Frontal cortex (tissue), 4 donors: ENCODE measurements at places on chromosomes 1 and 21.

GRCh38 chr1:228472655-228473054, 14.5 kb upstream of the RNF187 start:
- DNase-seq, result no peak

DNA sequence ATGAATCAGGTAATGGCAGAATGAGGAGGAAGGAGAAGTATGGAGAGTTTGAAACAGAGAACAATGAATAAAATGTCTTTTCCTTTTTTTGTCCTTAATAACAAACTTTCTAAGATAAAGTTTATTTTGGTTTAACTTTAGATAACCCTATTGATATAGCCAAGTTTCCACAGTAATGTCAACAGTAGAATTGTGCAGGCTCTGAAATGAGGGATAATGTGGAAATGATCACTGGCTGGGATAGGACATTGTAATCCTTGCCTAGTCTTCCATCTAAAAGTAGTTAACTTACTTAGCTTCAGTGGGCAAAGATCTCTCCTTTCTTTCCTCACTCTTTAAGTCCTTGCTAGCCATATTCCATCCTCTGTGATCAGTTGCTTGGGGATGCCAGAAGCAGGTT, 52.8 kb downstream of the NTMT2 start:
- DNase-seq, result no peak

GRCh38 chr1:1082776-1083415, 8.8 kb upstream of the RNF223 start:
- no peak for DNase-seq

DNA sequence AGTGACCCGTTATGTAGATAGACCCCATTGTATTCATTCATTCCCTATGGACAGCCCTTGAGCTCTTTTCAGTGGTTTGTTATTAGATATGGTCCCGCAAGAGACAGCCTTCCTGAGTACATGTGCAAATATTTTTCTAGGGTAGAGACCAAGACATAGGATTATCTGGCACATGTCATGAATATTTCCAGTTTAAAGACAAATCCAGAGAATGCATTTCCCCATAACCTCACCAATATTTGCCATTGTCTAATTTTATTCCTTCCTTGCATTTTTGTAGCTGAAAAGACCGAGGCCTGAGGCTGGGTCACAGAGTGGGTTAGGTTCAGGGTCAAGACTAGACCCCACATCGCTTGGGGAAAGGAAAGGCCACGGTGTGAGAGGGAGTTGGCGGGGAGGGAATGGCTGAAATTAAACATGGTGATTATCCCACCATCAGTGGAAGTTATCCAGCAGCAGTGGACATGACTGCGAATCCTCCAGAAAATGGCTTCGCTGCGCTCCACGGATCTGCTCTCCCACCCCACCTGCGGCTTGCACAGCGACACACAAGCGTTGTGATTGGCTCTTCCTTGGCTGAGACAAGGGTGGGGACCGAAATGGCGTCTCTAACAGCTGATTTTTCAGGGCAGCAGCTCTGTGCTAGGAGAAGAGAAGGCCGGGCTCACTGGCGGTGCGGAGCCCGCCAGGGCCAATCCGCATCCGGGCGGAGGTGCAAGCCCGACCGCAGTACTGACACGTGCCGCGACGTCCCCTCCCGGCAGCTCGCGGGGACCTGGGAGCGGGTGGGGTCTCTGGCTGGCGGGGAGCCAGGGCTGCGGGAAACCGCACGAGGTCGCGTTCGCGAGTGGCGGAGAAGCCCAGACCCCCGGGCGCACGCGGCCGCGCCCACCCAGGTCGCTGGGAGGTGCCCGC, 16.1 kb upstream of the STMN1 start:
- no peak for DNase-seq

DNA sequence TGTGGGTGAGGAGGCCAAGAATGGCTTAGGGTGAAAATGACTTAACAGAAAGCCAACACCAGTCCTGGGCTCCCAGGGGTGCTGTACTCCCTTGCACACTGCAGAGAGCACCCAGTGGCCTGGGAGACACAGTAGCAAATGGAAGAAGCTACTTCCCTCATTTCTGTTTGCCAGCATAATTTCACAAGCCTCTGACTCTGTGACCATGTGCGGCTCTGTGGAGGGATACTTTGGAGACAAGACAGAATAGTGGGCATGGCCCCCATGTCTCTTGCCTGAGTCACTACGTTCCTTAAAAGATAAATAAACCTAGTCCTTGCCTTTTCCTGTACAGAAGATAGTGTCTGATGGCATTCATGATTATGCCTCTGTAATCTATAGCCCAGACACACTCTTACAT, 38.1 kb downstream of the TRIM62 start:
- no peak for DNase-seq

DNA sequence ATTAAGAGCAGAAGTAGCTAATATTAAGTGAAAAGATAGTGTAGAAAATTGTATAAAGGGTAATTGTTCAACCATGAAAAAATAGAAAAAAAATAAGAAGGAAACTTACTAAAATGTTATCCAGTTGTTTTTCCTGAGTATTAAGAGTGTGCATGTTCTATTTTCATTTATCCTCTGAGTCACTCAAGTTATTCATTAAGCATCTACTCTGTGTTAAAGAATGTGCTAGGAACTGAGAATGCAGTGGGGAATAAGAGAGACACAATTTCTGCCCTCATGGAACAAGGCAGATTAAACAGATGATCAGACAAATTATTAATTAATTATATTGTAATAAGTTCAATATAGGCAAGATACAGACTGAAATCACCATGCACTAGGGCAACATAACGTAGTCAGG, 10.8 kb upstream of the PIGK start:
- DNase-seq, result no peak

- DNase-seq, result peak; percentile 63
These were observed 98.9 kb upstream of the BACE2 start for GRCh38 chr21:41068967-41069642.

DNA sequence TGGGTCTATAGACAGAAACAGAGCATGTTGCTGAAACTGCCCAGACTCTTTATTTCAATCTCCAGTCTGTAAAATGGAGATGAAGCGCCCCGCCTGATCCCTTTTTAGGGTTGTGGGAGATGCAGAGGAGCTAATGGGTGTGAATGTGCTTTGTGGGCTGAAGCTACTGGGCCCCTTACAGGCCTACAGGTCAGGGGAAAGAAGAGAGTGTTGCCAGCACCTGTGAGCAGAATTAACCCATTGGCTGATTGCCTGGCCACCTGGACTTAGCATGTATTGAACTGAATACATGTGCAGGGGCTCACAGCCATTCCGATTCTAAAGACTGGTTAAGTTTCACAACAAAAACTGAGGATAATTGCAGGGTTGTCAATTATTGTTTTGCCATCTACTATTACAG, 13.9 kb upstream of the ATF3 start:
- no peak for DNase-seq

DNA sequence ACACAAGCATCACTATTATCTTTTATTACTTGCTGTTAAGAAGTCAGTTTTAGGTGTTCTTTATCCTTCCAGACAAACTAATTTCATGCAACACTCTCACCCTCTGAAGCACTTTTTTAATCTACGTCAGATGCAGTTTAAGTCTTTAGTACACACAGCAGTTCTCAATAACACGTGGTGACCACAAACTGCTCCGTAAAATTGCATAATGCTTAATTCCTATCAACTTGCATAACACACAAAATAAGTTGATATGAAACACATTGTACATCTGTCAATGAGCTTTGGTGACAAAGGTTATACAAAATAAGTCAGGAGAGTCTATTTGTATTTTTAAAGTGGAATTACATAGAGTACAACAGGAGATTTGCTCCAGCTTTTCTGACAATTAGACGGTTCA, 140.9 kb upstream of the ETS2 start:
- DNase-seq, result no peak
